Activated naive CD8-positive, alpha-beta T cell treated with anti-CD3 and anti-CD28 coated beads, Interleukin-2, amount 10 ng/mL, durations not matched to agents 7 days and 5 days (primary cell): ENCODE measurements at places on chromosomes 2 and 18. TPM values are rescaled to one million over a fixed set of nuclear protein-coding genes. Genes with fewer than 3 reads are reported as not detected.
A peak's percentile ranks its signal among the peaks of the same experiment; 100 is the strongest.

DNA sequence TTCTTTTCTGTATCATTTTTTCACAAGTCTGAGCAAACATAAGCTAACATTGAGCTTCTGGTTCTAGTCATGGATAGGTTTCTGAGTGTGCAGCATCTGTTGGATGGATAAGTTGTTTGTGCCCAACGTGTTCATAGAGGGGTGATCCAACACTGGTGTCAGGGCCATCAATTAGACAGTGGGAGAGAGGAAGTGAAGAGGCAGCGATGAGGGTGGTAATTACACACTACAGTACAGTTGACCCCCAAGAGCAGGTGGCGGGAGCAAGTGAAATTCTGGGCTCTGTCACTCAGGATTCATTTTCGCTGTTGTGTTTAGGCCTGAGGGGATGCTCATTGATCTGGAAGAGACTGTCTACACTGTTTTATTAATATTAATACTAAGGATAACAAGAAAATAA, 180.0 kb upstream of the CXCR4 start:
- H3K36me3 ChIP-seq = no peaks in the 10 kb centered on the region
- peaks cover 4% of the 10 kb centered on the region for H3K27me3 ChIP-seq
- H3K4me3 ChIP-seq = no peak overlapping the region
- DNase-seq = no peak

DNA sequence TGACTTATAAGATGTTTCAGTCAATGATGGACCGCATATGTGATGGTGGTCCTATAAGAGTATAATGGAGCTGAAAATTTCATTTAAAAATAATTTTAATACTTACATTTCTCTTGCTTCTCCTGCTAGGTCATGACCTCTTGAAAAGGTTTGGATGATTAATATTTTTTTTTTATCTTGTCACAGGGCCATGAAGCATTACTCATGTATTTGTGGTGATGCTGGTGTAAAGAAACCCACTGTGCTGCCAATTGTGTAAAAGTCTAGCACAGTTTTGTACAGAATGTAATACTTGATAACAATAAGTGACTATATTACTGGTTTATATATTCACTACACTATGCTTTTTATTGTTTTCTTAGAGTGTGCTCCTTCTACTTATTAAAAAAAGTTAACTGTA, 124.2 kb upstream of the CELF4 start:
- no peak for DNase-seq
- no peaks in the 10 kb centered on the region for H3K36me3 ChIP-seq
- no peaks in the 10 kb centered on the region for H3K27me3 ChIP-seq
- no peak overlapping the region for H3K27ac ChIP-seq

- no peak for DNase-seq
- H3K4me3 ChIP-seq = peak overlapping the region; percentile 99
- no peaks in the 10 kb centered on the region for H3K27me3 ChIP-seq
- H3K4me1 ChIP-seq = peaks cover 64% of the 10 kb centered on the region
Measured at GRCh38 chr2:162315938-162316337, 2.5 kb downstream of the IFIH1 start.

- no peaks in the 10 kb centered on the region for H3K36me3 ChIP-seq
- H3K27me3 ChIP-seq = peaks cover 10% of the 10 kb centered on the region
- no peak overlapping the region for H3K4me3 ChIP-seq
Measured at GRCh38 chr2:18398833-18399232, 161.6 kb downstream of the RDH14 start.

GRCh38 chr2:231370749-231371429, 24.6 kb upstream of the B3GNT7 start:
- H3K27ac ChIP-seq = no peak overlapping the region
- no peak for DNase-seq
- H3K4me3 ChIP-seq = no peak overlapping the region
- no peaks in the 10 kb centered on the region for H3K36me3 ChIP-seq

GRCh38 chr2:128389388-128390086, 70.9 kb upstream of the HS6ST1 start:
- H3K36me3 ChIP-seq = no peaks in the 10 kb centered on the region
- no peak overlapping the region for H3K27ac ChIP-seq
- peaks cover 9% of the 10 kb centered on the region for H3K27me3 ChIP-seq

DNA sequence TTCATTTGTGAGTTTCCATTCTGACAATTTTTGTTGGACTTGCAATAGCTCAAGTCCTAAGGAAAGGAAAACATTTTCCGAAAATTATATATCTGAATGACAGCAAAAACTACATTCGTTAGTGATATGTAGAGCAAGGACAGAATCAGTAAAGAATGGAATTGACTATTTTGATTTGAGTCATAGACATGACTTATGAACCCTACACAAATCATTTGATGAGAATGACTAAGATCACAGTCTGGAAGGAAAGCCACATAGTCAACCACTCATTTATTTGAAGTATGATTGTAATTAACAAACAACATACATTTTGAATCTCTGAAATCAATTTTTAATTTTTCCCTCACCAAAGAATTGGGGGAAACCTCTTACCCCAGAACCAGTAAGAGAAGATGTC, 231.6 kb upstream of the CRIM1 start:
- no peaks in the 10 kb centered on the region for H3K36me3 ChIP-seq
- H3K4me3 ChIP-seq = no peak overlapping the region
- DNase-seq = no peak
- peaks cover 2% of the 10 kb centered on the region for H3K4me1 ChIP-seq
- no peak overlapping the region for H3K27ac ChIP-seq

- DNase-seq = no peak
- H3K27me3 ChIP-seq = peaks cover 10% of the 10 kb centered on the region
- no peaks in the 10 kb centered on the region for H3K36me3 ChIP-seq
Measured at GRCh38 chr2:46798998-46799698, 116.5 kb downstream of the MCFD2 start.

DNA sequence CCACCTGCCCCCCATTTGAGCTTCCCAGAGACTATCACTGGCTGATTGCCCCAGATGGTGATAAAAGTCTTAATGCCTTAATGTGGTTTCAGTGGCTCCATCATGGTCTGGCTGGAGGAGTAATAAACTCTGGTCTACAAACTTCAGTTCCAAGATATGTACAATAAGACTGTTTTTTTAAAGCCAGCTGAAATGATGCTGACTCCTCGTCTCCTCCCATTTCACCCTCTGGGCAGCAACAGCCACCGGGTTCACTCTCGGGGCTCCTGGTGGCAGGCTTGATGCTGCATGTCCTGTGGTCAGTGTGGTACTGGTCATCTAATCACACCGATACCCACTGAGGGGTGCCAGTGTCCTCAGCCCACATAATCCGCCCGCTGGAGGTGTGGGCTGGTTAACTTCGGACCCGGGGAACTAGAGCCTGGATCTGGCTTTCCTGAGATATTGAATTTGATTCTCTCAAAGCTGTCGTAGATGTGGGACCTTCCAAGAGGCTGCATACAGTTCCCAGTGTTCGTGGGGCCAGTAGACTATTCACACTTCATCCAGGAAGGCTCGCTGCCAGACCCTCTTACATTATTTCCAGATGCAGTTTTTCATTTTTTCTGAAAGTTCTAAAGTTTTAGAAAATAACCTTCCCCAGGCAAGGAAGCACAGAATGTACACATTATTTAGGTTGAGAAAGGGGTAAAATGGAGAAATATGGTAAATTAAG, 95.3 kb downstream of the GALR1 start:
- H3K27me3 ChIP-seq = peaks cover 2% of the 10 kb centered on the region
- no peaks in the 10 kb centered on the region for H3K4me1 ChIP-seq
- no peak overlapping the region for H3K27ac ChIP-seq
- DNase-seq = no peak
- no peak overlapping the region for H3K4me3 ChIP-seq

GRCh38 chr2:105888625-105889024, 143.9 kb downstream of the NCK2 start:
- no peak overlapping the region for H3K4me3 ChIP-seq
- peaks cover 22% of the 10 kb centered on the region for H3K4me1 ChIP-seq
- DNase-seq = no peak
- H3K27me3 ChIP-seq = no peaks in the 10 kb centered on the region
- H3K36me3 ChIP-seq = peaks cover 56% of the 10 kb centered on the region

CIB4 gene
- not detected for total RNA-seq

NMUR1 gene
- total RNA-seq = 0.94 TPM

SLC11A1 gene
- 1.7 TPM for total RNA-seq

DAPL1 gene
- not detected for total RNA-seq
